ENCODE measurements at places on chromosomes 6 and 20.
A peak's percentile ranks its signal among the peaks of the same experiment; 100 is the strongest.

DNA sequence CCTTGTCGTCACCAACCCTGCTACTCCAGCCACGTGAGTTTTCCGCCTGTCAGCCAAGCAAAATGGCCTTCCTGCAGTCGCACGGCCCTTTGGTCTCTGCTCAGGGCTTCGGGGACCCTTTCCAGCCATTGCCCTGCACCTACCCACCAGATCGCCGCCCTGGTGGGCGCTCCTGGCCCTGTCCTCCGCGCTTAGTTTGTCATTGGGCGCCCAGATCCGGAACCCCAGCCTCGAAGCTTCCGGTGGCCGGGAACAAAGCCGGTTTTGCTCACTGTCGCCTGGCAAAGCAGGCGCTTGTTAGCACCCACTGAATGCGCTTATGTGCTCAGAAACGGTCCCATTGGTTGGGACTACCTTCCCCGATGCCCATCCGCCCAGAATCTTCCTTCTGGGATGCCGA lies 536 bp downstream of the ZFP57 start:
- DNase-seq: no peak

GRCh38 chr6:36263390-36264000 lies 6.4 kb upstream of the PNPLA1 start:
- no peak for DNase-seq

DNA sequence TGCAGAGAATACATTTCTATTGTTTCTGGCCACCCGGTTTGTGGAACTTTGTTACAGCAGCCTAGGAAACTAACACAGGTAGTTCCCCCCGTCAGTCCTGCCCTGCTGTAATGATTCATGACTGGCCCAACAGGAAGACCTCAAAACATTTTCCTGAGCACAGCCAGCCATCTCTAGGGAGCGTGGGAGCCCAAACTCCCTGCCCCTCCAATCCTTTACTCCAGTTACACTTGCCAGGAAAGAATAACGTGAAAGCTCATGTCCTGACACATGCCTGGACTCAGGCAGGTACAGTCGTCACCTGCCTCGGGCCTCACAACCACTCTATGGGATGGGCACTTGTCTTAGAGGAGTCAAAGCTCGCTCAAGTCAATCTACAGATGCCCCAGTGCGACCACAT lies 8.4 kb downstream of the TXNDC5 start:
- DNase-seq: no peak

DNA sequence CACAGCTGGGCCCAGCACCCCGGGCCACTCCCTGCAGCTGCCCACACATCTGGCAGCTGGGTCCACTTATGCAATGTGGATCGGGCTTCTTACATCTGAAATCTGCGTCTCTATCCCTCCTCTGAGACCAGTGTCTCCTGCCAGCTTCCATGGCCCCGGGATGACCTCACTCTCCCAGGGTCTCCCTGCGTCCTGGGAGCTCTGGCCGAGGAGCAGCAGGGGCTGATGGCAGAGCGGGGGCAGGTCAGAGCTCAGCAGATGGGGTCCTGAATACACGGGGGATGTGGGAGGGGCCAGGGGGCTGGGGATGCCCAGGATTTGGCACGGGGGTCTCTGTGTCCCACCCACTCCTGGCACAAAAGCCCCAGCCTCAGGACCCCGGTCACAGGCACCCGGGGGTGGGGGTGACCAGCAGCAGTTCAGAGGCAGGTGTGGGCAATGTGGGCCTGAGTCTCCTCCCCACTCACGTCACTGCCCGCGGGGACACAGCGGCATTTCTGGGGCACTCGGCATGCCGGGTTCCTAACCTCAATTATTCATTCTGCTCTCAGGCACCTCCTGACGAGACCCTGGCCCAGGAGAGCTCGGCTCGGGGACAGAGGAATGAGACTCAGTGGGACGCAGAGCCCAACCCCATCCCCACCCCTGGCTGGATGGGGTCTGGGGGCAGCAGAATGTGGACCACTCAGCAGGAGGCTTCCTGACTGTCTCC lies 16.4 kb downstream of the CHRNA4 start:
- no peak for DNase-seq

DNA sequence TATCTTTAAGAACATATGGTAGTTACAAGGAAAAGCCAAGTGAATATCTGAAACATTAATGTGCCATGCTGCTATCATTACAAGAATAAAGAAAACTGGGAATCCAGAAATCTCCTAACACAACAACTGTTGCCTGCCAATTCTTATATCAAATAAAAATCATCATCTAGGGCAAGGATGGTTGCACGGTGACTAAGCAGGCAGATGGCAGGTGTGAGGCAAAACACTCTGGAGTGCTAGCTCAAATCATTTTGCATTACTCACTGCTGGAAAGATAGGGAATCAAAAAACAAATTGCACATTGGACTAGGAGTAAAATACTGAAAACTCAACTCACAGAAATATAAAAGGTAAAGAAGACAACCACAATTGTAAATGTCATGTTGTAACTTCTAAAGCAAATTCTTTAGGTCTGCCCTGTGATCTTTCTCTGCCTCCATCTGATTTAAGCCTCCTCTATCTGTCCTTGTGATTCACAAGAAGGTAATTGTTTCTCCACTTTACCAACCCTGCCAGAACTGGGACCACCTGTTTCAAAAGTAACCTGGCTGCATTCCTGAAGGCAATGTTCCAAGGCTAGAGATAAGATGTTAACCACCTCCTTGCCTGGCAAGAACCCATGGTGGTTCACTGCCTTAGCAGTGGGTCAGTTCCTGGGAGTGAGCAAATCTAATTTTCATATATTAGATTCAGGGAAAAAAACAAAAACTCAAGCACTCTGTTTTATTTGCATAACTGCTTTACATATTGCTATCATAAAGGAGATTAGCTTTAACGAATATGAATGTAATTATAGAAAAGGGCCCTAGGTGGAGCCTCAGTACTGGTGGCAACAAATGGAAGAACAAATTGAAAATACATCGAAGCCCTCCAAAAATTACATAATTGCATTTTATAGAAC lies 33.1 kb upstream of the LCA5 start:
- DNase-seq: no peak

DNA sequence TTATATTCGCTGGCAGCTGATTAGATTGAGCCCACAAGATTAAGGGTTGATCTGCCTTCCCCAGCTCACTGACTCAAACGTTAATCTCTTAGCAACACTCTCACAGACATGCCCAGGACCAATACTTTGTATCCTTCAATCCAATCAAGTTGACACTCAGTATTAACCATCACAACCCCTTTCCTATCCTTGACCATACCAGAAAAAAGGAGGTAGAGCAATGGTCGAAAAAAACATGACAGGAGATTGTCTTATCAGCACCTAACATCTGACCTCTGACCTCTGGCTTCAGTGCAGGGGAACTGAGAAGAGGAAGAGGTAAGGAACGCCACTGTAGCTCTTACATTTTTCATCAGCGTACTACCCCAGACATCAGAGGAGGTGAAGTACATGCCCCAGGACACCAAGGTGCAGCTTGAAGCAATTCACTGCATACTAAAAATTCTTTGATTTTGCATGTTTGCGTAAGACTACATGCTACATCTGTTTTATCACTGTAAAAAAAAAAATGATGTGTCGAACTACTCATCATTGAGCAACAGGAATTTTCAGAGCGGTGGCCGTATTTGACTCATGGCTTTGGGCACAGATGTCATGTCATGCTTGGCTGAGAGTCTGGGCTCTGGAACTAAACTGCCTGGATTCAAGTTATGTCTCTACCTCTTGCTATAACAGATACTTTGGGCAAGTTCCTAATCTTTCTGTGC lies 188.0 kb upstream of the TAB2 start:
- DNase-seq: no peak

- no peak for DNase-seq
Observed at GRCh38 chr20:37976887-37977286, 56.4 kb downstream of the TTI1 start.

DNA sequence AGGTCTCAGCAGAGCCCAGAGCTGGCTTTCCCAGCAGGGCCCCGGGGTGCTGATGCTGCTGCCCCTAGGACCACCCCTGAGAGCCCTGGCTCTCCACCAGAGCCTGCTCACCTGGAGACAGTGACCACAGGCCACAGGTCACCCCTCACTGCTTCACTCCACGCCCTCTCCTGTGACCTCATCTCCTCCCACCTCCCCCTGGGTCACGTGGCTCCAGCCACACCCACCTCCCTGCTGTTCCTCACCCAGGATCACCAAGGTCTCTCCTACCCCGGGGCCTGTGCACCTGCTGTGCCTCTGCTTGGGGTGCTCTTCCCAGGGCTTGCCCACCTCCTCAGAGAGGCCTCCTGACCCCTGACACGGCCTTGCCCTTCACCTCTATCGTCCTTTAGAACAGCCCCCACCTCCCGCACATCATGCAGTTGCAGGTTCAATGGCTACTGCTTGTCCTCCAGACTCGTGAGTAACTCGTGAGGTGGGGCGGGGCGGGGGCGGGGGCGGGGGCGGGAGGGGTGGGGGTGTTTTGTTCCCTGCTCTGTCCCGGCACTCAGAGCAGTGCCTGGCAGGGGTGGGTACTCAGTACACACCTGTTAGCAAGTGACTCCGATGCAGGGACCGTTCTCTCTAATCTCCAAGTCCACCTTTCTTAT lies 468.0 kb downstream of the PREX1 start:
- DNase-seq: no peak

DNA sequence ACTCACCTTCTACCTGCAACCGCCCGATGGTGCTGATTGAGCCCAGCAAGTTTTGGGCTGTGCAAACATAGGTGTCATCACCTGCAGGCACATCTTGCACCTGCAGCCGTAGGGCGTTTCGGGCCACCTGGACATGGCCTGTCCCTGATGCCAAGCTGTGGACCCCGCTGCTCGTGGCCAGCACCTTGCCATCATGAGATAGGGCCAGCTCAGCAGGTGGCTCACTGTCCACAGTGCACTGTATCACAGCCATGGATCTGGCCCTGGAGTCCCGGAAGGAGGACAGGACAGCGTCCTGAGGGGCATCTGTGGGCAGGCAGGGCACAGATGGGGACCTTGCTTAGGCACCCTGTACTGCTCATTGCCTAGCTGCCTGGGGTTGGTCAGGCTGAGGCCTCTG lies 10.1 kb upstream of the ADAM33 start:
- DNase-seq: no peak

DNA sequence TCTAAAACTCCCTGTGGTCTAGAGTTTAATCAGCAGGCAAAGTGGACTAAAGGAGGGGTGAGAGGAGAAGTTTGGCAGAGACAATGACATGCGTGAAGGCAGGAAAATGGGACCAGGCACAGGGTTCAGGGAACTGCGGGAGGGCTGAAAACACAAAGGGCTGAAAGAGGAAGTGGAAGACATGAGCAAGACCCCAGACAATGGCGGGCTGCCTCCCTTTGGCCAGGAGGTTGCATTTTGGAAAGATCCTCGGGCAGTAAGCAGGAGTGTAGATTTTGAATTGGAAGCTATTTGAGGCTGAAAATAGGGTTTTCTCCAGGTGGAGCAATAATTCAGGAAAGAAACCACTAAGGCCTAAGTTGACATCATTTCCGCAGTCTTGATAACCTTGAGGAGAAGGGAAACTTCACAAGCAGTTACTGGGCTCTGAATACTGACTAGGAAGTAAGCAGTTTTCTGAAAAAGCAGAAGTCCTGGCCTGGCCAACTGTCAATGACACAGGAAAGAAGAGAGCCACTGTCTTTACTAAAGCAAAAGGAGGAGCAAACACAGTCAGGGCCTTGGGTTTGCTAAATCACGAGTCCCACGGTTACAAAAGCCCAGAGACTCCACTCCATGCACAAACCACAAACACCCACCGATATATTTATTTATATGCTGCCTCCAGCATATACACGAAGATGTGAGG lies 3.4 kb downstream of the LY86 start:
- DNase-seq: no peak

- no peak for DNase-seq
Observed at GRCh38 chr6:108145639-108146038, 20.2 kb upstream of the NR2E1 start.

DNA sequence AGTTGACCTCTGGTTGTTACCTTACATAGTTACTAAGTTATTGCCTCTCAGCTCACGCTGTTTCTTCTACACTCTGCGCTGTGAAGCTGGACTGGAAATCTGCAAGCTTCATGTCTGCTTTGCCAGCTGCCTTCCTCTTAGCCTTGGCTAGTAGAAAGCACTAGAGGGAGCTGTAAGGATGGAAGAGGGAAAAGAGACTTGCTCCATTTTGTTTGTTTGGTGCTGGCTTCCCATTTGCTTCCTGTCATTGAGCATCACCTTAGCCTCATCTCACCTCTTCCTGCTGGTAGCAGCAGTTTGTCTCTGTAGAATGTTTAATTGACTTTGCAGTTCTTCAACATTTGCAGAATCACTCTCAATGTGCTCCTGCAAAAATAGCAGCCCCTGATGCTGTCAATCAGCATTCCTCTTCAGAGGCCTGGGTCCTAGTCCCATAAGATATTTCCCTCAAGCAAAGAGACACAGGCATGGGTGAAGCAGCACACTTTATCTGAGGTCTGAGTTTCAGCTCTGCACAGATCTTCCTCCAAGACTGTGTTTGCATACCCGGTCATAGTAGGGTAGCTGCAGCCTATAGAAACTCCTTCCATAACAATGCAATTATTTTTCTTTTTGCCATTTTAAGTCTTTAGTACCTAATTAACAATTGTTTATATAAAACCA lies 302.2 kb upstream of the EPHA7 start:
- DNase-seq: no peak

DNA sequence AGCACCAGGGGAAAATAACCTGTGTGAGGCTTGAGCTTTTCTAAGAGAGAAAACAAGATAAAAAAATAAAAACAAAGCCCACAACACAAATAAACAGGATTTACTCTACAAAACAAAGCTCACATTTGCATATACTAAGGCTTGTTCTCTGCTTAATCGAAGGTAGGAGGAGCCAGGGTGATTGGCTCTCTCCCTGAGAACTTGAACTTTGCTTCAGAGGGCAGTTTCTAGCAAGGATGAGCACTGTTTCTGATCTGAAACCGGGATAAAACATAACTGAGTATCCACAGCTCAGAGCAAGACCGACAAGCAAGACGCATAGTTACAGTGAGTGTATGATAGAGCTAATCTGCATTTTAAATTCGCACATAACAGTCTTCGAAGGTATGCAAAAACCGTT lies 200.6 kb downstream of the PRKN start:
- DNase-seq: no peak

DNA sequence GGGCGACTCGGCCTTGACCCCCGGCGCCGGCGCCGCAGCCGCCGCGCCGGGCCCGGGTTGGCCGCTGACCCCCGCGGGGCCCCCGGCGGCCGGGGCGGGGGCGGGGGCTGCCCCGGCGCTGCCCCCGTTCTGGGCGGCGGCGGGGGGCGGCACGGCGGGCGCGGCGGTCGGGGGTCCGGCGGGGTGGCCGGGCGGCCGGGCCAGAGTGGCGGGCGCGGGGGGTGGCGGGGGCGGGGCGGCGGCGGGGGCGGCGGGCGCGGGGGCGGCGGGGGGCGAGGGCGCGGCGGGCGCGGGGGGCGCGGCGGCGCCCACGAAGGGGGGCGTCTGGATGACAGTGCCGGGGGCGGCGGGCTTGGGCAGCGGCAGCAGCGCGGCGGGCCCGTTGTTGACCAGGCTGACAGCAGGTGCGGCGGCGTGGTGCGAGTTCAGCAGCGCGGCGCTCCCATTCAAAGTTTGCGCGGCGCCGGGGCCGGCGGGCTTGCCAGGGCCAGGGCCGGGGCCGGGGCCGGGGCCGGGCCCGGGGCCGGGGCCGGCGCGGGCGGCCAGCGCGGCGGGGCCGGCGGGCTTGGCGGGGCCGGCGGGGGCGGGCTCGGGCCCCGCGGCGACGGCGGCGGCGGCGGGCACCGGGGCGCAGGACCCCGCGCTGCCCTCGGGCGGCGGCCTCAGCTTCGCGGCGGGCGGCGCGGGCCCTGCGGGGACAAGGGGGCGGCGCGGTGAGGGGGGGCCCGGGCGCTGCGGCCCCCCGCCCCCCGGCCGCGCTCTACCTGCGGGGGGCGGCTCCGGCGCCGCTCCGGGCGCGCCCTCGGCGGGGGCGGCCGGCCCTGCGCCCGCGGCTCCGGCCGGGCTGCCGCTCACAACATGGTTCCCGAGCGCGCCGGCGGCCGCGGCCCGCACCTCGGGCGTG lies 659 bp downstream of the TAF4 start:
- peak; percentile 75 for DNase-seq
